GM23248 (cell line): ENCODE measurements at places on chromosomes 4 and X. TPM values are rescaled to one million over a fixed set of nuclear protein-coding genes. Genes with fewer than 3 reads are reported as not detected.
A peak's percentile ranks its signal among the peaks of the same experiment; 100 is the strongest.

DNA sequence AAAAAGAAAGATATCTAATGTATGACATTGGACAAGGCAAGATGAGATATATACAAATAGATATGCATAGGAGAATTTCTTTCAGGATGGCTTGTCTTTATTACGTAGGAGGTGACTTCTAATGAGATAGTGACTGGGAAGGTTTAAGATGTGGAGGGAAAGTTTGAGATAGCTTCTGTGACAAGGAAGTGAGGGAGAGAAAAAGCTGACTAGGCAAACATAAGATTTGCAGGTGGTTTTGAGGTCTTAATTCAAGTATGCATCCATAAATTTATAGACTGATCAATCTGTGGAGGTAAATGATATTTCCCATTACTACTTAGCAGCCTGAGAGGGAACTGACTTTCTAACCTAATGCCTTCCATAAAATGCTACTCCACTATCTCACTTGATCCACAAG, 29.0 kb upstream of the MAGEB18 start:
- no peak overlapping the region for H3K27ac ChIP-seq
- H3K4me1 ChIP-seq = no peaks in the 10 kb centered on the region
- H3K4me3 ChIP-seq = no peak overlapping the region
- DNase-seq = no peak
- no peaks in the 10 kb centered on the region for H3K27me3 ChIP-seq

- H3K27ac ChIP-seq = no peak overlapping the region
- no peaks in the 10 kb centered on the region for H3K27me3 ChIP-seq
- no peaks in the 10 kb centered on the region for H3K36me3 ChIP-seq
- no peak overlapping the region for H3K4me3 ChIP-seq
Measured at GRCh38 chr4:112735474-112735951, 98.6 kb downstream of the LARP7 start.

- DNase-seq = no peak
- H3K27ac ChIP-seq = no peak overlapping the region
- no peaks in the 10 kb centered on the region for H3K36me3 ChIP-seq
- no peaks in the 10 kb centered on the region for H3K27me3 ChIP-seq
- H3K4me3 ChIP-seq = no peak overlapping the region
Measured at GRCh38 chr4:1626151-1626550, 58.0 kb downstream of the FAM53A start.

DNA sequence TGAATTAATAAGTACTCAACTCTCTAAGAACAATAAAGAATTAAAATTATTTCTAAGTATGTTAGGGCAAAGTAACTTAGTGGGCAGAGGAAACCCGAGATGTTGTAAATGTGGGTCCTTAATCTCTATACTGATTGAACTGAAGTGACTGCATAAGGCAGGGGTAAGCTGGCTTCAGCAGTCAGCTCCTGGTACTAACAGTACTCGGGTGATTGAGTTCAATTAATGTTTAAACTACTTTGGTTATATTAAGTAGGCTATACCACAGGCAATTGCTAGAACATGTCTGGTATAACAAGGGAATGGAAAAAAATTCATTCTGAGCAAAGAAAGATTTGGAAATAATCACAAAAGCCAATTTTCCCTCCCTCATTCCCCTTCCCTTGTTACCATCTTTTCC, 90.7 kb downstream of the LNX1 start:
- no peaks in the 10 kb centered on the region for H3K36me3 ChIP-seq
- peaks cover 11% of the 10 kb centered on the region; the same call in 1 of the 2 replicates for H3K4me1 ChIP-seq
- H3K27ac ChIP-seq = no peak overlapping the region
- no peak overlapping the region for H3K4me3 ChIP-seq
- no peaks in the 10 kb centered on the region for H3K27me3 ChIP-seq

DNA sequence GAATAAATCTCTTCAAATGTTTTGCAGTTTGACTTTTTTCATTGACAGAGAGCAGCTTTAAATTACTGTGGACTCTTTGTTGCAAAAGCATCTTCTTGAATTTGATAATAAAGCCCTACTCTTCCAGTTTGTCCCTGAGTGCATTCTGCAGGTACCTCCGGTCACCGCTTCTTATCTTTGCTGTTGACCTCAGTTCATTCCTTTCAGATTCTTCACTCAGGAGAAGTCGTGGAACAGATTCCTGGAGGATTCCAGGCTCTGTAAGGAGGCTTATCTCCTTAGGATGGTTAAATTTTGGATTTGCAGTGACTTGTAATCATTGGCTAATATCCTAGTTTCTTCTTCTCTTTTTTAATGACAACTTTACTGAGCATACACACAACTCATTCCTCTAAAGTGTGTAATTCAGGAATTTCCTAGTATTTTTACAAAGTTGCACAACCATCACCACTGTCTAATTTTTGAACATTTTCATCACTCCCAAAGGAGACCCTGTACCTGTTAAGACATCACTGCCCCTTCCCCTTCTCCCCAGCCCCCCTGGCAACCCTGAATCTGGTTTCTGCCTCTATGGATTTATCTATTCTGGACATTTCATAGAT, 22.0 kb downstream of the TBL1X start:
- H3K4me1 ChIP-seq = 0 out of 2 replicates have a peak, but pooled peaks cover 8% of the 10 kb centered on the region
- no peak overlapping the region for H3K4me3 ChIP-seq
- no peaks in the 10 kb centered on the region for H3K36me3 ChIP-seq
- no peaks in the 10 kb centered on the region for H3K27me3 ChIP-seq
- H3K27ac ChIP-seq = no peak overlapping the region

- H3K36me3 ChIP-seq = no peaks in the 10 kb centered on the region
- no peak overlapping the region for H3K4me3 ChIP-seq
Measured at GRCh38 chr4:15965325-15965724, 2.4 kb upstream of the FGFBP2 start.

- H3K4me1 ChIP-seq = peaks cover 10% of the 10 kb centered on the region; the same call in 1 of the 2 replicates
- no peaks in the 10 kb centered on the region for H3K27me3 ChIP-seq
- H3K27ac ChIP-seq = no peak overlapping the region
- no peak overlapping the region for H3K4me3 ChIP-seq
Measured at GRCh38 chr4:40511036-40511614, 118.5 kb downstream of the RBM47 start.

DNA sequence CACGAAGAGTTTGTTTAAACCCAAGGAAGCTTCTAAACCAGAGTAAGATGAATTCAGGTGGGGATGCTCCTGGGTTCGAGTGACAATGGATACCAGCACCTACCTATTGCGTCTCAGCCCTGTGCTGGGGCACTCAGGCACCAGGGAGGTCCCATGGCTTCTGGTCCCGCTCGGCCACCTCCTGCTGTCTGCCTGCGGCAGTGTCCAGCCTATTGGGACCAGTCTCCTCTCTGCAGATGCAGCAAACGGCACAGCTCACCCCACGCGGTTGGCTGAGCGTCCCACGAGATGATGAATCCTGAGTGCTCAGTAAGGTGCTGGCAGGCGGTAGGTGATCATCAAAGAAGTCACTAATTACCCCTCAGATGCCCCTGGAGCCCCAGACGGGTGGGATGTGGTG, 75.2 kb downstream of the ACOX3 start:
- H3K27ac ChIP-seq = no peak overlapping the region
- H3K4me3 ChIP-seq = no peak overlapping the region
- no peaks in the 10 kb centered on the region for H3K36me3 ChIP-seq

GRCh38 chrX:154734061-154734781, 16.7 kb downstream of the GAB3 start:
- peak; percentile 60 for DNase-seq
- peak overlapping the region; percentile 44 for H3K27ac ChIP-seq
- H3K4me1 ChIP-seq = peaks cover 74% of the 10 kb centered on the region
- no peaks in the 10 kb centered on the region for H3K27me3 ChIP-seq
- no peaks in the 10 kb centered on the region for H3K36me3 ChIP-seq

The CCDC160 gene
- polyA plus RNA-seq = not detected in 2 replicates

The CXCL1 gene
- 12.6 and 13.9 TPM in 2 replicates for polyA plus RNA-seq

The RAB9B gene
- 0.80 and 0.81 TPM in 2 replicates for polyA plus RNA-seq

The MAGEA2B gene
- not detected in 2 replicates for polyA plus RNA-seq
